ENCODE measurements at places on chromosomes 1 and 21.

DNA sequence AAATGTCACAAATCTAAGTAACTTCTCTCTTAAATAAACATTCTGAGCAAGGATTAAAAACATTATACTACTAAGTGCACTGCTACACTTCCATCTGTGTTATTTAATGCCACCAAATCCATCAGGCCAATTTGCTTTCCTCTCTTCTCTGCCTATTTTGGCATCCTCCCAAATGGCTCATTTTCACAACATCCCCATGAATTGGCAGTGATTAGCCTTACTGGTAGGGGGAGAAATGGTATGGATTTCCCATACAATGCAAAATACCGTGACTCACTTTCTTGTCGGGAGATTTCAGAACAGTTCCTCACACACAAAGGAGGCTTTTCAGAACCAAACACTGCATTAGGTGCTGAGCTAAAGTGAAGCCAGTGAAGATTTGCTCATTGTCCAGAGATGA is 195.7 kb downstream of the MIS18A start:
- no peak for DNase-seq

DNA sequence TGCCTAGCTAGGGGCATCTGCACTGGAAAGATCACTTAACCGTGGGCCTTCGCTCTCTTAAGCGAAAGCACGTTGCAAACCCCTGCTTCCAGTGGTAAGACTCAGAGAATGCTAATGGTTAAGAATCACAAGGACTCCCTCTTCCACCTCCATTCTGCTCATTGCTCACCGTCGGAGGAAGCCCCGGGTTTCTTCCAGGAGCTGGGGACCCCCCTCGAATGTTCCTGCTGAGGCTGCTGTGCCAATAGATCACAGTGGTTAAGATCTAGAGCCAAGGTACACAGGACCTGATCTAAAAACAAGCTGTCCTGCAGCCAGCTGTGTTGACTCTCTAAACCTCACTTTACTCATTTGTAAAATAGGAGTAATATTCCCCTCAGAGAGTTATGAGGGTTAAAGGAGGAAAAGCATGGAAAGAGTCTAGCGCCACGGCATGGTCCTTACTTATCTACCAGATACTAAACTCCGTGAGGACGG is 765 bp downstream of the VAMP3 start:
- peak; percentile 27 for DNase-seq

DNA sequence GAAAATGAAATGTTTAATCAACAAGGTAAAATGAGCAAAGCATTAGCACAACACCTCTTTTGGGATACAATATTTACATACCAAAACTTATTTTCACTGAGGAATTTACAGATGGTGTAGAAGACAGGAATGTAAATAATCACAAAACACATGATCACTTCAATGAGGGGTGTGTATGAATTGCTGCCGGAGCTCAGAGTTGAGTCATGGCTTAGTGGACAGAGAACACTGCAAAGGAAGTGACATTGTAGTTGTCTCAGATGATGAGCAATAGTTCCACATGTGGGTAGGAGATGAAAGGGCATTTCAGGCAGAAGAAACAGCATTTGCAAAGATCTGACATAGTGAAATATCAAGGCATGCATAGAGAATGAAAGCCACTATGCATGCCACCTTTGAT is 5.6 kb upstream of the KPRP start:
- no peak for DNase-seq

- no peak for DNase-seq
Observed at GRCh38 chr1:192445241-192445640, 128.4 kb downstream of the RGS21 start.

DNA sequence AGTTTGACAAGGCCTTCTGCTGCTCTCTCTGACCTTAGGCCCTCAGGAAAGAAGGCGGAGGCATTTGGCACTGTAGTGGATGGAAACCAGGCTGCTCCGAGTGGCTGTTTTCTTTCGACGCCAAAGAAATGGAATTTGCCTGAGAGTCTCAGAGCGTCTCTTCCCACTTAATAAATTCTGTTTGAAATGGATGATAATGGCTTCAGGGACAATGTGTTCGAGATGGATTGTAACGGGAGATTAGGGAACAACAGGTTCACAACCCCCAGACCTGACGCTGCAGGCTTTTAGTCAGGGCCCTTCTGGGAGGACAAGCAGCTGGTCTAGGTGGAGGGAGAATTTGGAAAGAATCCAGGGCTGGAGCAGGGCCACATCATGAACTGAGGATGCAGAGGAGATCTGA is 58.6 kb downstream of the TLR5 start:
- no peak for DNase-seq

GRCh38 chr1:1136547-1137230 is 20.8 kb upstream of the C1orf159 start:
- DNase-seq, result no peak

- DNase-seq, result peak; percentile 62
Observed at GRCh38 chr1:157135646-157136045, 2.5 kb downstream of the ETV3 start.

- DNase-seq, result peak; percentile 42
Observed at GRCh38 chr1:205543351-205544301, 39.2 kb downstream of the CDK18 start.

DNA sequence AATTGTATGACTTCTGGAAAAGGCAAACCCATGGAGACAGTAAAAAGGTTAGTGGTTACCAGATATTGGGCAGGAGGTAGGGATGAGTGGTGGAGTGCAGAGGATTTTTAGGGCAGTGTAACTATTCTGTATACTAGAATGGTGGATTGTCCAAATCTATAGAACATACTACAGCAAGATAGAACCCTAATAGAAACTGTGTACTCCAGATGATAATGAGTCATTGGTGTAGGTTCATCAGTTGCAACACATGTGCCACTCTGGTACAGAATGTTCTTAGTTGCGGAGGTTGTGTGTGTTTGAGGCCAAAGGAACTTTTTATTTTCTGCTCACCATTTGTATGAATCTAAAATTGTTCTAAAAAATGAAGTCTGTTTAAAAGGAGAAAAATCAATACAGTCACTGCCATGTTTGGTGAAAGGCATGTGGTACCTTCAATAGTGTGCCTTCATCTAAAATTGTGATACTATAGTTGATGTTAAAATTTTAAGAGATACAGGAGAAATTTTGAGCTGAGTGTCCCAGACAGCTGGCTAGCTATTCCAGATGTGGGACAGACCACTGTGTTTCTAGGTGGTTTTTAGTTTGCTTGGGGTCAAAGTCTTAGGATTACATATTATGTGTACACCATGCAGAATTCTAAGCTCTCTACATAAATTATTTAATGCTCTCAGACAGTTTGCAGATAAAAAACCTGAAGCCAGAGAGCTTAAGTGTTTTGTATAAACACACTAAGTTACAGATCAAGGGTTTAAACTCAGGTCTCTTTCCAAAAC is 150.5 kb downstream of the RPS6KC1 start:
- DNase-seq, result no peak

- peak; percentile 26 for DNase-seq
Observed at GRCh38 chr1:167821969-167822685, 91.8 kb downstream of the ADCY10 start.

DNA sequence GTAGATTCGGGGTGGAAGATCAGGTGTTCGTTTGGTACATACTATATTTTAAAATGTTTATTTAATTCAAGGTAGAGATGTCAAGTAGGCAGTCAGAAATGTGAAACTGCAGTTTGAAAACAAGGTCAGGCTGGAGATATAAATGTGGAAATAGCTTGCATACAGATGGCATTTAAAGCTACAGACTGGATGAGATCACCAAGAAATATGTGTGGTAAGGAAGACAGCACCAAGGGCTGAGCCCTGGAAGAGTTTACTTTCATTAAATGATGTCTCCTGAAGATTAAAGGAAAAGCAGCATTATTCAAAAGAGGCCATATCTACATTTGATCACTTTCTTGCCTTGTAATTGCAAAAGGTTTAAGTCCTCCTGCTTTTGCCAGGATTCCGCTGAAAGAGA is 271.3 kb downstream of the PTBP2 start:
- no peak for DNase-seq

GRCh38 chr1:24139841-24140425 is 3.0 kb downstream of the IL22RA1 start:
- DNase-seq, result no peak

GRCh38 chr1:55064071-55064581 is 24.8 kb downstream of the PCSK9 start:
- no peak for DNase-seq

DNA sequence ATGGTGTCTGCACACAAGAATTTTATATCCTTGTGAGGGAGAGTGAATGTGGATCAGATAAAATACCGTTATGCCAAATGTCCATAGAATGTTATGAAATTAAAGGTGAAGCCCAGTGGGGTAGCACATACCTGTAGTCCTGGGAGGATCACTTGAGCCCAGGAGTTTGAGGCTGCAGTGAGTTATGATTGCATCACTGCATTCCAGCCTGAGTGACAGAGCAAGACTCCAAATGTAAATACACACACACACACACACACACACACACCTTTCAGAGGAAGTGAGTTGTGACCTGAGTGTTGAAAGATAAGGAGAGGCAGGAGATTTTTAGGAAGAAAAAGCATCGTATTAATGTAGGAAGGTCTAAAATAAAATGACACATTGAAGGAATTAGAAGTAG is 28.1 kb upstream of the ZYG11A start:
- DNase-seq, result no peak

GRCh38 chr1:57072401-57073110 is 106.7 kb upstream of the C8B start:
- DNase-seq, result peak; percentile 17

- no peak for DNase-seq
Observed at GRCh38 chr1:81799939-81800694, 617 bp upstream of the ADGRL2 start.

DNA sequence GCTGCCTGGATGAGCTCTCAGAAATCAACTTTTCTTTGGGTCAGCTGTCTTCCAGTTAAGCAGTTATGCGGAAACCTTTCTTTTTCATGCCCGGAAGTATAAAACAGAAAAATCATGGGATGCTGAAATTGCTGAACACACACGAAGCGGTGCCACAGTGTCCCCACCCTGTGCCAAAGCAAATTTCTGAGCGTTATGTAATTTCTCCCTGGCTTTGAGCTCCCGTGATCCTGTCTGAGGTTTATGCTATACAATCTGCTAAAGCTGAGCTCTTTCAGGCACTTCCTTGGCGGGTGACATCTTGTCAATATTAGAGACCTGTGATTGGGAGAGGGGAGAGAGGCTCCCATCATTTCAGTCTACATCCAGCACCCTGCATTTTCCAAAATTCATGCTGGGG is 201.7 kb downstream of the ROR1 start:
- no peak for DNase-seq

DNA sequence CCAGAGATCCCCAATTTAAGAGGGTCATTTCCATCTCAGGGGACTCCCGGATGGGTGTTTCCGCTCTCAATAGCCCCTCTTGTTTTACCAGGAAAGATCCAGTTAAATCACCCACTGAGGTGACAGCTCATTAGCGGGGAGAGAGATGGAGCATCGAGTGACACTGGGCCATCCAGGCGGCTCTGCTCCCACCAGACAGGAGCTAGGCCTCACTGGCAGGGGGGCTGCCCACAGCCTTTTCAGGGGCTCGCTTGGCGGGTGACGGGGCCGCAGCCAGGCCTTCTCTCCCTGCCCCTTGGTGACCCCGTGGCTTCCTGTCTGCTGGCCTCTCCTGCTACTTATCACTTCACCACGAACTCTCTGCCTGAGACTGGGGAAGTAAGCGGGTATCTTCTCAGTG is 26.7 kb upstream of the SPSB1 start:
- DNase-seq, result peak; percentile 13

DNA sequence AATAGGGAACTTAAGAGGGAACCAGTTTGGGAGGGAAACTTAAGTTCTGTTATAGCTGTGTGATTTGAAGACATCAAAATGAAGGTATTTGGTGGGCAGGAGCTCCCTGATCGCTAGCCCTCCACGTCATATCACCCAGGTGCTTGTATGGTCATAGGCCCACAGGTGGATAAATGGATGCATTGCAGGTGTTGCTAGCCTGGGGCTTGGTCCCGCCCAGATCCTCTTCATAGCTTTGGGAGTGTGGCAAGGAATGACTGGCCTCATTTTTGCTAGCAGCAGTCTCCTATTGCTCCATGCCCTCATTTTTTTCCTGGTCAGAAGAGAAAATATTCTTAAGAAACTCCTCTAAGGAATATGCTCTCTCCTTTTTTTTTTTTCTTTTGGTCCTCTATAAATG is 11.3 kb downstream of the GNPAT start:
- no peak for DNase-seq

GRCh38 chr1:205350124-205350523 is 6.6 kb downstream of the KLHDC8A start:
- DNase-seq, result no peak

DNA sequence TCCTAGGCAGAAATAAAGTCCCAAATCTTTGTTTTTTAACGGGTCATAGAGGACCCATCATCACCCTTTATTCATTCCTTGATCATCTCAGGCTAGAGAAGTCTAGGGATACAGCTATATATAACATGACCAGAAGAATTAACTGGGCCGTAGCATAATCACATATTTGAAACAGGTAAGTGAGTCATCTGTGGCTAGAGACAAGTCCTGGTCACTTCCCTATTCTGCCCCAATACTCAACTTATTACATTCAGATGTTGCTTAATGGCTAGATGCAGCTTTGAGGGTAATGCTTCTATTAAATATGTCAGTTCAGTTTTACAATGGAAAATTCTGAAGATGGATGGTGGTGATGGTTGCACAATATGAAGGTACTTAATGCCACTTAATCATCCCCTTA is 47.0 kb downstream of the EXO1 start:
- peak; percentile 19 for DNase-seq

GRCh38 chr1:47611992-47612391 is 174.1 kb downstream of the FOXD2 start:
- no peak for DNase-seq

GRCh38 chr1:1046243-1046642 is 26.3 kb downstream of the AGRN start:
- DNase-seq, result no peak

- DNase-seq, result no peak
Observed at GRCh38 chr1:245054105-245054504, 100.7 kb upstream of the KIF26B start.

DNA sequence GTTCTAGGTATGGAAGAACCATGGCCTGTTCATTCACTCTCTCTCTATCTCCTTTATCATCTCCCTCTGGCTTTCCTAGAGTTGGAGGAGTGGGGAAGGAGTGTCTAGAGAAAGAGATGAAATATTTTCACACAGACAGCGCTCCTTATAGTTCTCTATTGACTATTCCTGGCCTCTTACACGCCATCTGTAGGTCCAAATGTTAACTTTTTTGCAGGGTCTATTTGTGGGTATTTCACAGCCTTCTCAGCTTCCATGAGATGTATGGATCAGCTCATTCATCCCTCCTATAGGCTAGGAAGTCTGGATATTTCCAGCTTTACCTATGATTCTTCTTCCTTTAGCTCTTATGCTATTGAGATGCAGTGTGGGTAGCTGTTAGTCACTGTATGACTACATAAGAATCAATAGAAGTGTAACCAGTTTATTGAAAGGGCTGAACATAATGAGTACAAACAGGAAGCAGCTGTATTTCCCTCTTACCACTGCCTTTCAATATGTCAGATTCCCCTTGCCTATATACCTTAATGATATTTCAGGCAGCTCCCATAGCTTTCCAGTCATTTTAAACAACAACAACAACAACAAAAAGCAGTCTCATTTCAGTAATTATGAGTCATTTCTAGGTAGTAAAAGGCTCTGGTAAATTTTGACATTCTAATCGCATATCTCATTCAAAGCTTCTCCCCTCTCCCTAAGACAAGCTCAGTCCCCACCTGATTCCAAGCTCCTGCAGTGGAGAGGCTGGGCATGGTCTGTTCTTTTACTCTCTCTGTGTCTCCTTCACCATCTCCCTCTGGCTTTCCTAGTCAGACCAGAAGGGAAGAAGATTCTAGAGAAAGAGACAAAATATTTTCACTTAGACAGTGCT is 149.5 kb downstream of the TTLL7 start:
- DNase-seq, result no peak

GRCh38 chr1:161768461-161768860 is 2.3 kb downstream of the ATF6 start:
- DNase-seq, result no peak

Measured in hematopoietic multipotent progenitor cell treated with erythropoietin and hydrocortisone succinate and interleukin-3 and kit ligand, for 6 days (in vitro differentiated cells).